ENCODE measurements at places on chromosomes 3 and 15.

DNA sequence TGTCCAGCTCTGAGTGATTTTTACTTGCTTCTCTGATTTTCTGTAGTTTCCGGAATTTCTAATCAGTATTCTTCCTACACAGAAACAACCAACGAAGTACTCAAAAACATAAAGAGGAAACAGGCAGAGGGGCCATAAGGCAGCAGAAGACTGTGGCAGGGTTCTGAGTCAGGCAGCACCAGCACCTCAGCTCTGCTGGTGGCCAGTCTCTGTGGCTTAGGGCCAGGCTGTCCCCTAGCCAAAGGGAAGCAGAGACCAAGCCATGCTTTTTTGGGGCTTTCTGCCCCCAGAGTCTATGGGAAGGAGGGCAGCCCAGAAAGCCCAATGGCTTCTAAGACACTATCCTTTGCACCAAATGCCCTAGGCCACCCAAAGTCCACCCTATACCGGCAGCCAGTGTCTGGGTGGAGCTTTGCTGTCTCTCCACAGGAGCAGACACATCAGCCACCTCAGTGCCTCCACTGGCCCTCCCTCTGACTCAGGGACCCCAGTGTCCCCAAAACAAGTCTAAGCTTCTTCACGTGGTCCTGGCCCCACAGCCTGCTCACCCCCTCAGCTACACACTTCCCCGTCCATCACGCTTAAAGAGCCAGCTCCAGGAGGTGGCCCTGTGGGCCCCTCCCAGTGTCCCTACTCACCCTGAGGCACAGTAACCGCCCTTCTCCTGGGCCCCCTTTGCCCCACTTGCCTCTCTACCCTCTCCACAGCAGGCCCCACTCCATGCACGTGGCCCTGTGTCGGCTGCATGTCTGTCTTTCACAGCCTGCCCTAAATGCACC is 46.2 kb downstream of the CCDC12 start:
- DNase-seq: no peak
- peaks cover 67% of the 10 kb centered on the region for H3K4me1 ChIP-seq
- peak overlapping the region; percentile 84 for H3K27ac ChIP-seq
- H3K4me3 ChIP-seq: peak overlapping the region; percentile 76

- H3K27me3 ChIP-seq: no peaks in the 10 kb centered on the region
- H3K4me1 ChIP-seq: peaks cover 22% of the 10 kb centered on the region
- peak overlapping the region; percentile 24 for H3K27ac ChIP-seq
- DNase-seq: no peak
- no peaks in the 10 kb centered on the region for H3K36me3 ChIP-seq
These were observed 36.5 kb downstream of the ATOSA start for GRCh38 chr15:52642386-52643361.

DNA sequence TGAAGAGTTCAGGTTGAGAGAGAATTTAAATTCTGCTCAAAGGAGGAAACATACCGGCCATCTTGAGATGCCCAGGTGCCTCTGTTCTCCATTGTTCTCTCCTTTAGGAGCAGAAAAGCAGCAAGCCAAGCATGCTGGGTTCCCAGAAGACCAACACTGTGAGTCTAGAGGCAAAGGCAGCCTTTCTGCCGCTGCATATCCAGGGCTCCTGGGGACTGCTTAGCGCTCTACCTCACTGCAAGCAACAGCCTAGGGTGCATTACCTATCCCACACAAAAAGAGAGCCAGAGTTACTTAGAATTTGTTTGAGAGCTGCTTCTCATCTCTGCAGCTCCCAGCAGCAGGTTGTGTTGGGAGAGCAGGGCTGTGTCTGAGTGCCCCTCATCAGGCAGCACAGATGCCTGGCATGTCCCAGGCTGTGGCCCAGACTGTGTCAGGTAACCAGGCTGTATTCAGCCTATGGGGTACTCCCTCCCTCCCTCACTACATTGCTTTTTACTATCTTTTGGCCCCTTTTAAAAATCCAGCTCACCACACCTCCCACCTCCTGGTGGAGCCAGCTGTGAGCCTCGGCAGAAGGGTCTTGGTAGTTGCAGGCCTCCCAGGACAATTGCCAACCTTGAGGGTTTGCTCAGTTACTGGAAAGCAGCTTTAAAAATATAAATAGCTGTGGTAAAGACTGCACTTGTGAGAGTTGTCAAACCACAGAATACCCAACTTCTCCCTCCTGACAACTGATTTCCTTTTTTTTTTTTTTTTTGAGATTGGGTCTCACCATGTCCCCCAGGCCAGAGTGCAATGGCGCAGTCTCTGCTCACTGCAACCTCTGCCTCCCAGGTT is 30.2 kb downstream of the BCL2L10 start:
- peaks cover 7% of the 10 kb centered on the region for H3K27me3 ChIP-seq
- no peak for DNase-seq
- H3K4me1 ChIP-seq: peaks cover 26% of the 10 kb centered on the region
- no peaks in the 10 kb centered on the region for H3K36me3 ChIP-seq
- H3K4me3 ChIP-seq: peak overlapping the region; percentile 46

DNA sequence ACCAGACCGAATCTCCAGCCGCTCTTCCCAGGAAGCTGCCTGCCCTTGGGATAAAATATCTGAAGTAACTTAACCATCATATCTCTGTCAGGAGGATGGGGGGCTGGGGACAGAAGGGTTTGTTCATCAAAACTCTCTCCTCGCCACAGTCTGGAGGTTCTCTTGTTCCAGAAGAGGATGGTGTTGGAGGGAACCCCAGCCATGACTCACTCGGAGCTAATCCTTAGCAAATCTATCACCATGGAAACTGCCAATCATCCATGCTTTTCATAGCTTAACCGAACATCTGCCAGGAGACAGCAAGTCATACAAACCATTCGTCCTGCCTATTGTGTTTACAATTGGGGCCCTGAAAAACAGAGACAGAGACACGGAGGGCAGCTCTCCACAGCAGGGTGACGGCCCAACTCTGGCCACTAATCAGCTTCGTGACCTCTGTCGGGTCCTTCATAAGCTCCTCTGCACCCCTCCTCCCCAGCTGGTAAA is 73.8 kb upstream of the HEG1 start:
- no peak overlapping the region for H3K27ac ChIP-seq
- H3K36me3 ChIP-seq: no peaks in the 10 kb centered on the region
- H3K27me3 ChIP-seq: no peaks in the 10 kb centered on the region
- peaks cover 39% of the 10 kb centered on the region for H3K4me1 ChIP-seq

DNA sequence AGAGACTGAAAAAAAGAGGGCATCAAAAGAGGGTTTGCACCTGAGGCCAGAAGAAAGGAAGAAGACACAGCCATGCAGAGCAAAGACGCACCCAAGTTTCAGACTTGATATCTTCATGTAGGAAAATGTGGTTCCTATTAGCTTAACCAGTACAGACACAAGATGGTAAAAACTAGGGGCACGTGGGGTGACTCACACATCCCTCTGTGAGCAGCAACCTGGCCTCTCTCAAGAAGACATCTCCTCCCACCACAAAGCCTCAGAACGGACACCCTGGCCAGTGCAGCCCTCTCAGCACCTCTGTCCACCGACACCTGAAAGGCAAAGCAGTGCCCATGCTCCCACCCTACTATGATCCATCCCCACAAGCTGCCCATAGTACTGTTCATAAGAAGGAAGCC is 33.3 kb downstream of the GLB1 start:
- no peaks in the 10 kb centered on the region for H3K27me3 ChIP-seq
- H3K4me3 ChIP-seq: peak overlapping the region; percentile 7
- H3K4me1 ChIP-seq: peaks cover 27% of the 10 kb centered on the region
- no peak overlapping the region for H3K27ac ChIP-seq
- no peak for DNase-seq

DNA sequence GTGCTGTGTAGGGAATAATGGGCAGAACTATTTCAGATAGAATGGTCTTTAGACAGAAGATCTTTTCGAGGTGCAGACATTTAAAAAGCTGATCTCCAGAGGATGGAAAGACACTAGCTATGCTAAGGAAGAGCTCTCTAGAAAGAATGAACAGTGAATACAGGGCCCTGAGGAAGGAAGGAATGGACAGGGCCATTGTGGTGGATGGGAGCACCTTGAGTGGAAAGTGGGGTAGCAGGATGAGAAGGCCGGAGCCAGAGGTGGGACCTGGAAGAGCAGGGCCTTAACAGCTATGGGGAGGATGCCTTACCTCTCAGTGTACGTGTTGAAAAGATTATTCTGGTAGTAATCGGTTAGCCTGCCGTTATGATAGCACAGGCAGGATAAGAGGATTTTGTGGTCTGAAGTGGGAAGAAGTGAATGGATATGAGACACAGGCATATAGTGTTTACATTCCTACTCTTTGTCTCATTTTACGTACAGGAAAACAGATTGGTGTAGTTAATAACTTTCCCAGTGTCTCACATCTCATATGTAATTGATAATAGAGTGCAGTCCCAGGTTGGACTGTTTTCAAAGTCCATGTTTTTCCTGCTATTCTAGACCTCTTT is 172.4 kb downstream of the KLHL25 start:
- H3K36me3 ChIP-seq: peaks cover 5% of the 10 kb centered on the region
- peaks cover 42% of the 10 kb centered on the region for H3K4me1 ChIP-seq
- no peak overlapping the region for H3K27ac ChIP-seq
- H3K27me3 ChIP-seq: no peaks in the 10 kb centered on the region
- DNase-seq: no peak

GRCh38 chr3:46931631-46932331 is 44.8 kb downstream of the CCDC12 start:
- H3K36me3 ChIP-seq: peaks cover 12% of the 10 kb centered on the region
- peak; percentile 77 for DNase-seq
- no peaks in the 10 kb centered on the region for H3K27me3 ChIP-seq
- H3K4me3 ChIP-seq: peak overlapping the region; percentile 76

DNA sequence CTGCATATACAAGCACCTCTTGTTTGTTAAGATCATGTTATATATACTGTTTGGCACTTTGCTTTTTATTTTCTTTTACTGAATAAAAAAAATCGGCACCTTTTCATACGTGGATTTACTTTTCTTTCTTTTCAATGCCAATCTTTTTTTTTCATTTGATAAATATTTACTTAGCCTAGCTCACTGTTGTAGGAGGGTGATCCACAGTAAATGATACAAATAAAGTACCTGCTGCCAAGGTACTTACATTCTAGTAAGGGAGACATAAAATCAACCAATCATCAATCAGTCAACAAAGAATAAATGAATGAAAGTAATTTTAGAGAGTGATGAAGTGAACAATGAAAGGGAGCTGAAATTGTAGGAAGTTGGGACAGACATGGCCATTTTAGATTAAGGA is 18.3 kb downstream of the GNB5 start:
- no peaks in the 10 kb centered on the region for H3K4me1 ChIP-seq
- H3K27ac ChIP-seq: no peak overlapping the region
- H3K36me3 ChIP-seq: no peaks in the 10 kb centered on the region
- no peaks in the 10 kb centered on the region for H3K27me3 ChIP-seq
- no peak overlapping the region for H3K4me3 ChIP-seq

DNA sequence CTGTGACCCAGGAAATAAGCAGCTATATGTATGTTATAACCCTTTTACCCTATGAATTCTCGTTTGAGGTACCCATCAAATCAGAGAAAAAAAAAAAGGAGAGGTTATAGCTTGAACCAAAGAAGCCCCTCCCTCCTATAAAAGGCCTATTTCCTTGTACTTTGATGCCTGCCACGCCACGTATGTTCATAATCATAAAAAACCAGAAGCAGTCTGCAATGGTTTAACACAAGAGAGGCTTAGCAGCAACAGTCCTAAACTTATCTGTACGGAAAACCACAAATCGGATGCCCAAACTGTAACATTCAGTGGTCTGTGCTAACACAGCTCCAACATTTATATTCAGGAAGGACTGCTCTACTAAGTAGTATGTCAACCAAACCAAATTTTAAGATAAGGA is 21.2 kb downstream of the CCR8 start:
- H3K27me3 ChIP-seq: no peaks in the 10 kb centered on the region
- peak overlapping the region; percentile 50 for H3K27ac ChIP-seq
- DNase-seq: no peak
- no peak overlapping the region for H3K4me3 ChIP-seq

DNA sequence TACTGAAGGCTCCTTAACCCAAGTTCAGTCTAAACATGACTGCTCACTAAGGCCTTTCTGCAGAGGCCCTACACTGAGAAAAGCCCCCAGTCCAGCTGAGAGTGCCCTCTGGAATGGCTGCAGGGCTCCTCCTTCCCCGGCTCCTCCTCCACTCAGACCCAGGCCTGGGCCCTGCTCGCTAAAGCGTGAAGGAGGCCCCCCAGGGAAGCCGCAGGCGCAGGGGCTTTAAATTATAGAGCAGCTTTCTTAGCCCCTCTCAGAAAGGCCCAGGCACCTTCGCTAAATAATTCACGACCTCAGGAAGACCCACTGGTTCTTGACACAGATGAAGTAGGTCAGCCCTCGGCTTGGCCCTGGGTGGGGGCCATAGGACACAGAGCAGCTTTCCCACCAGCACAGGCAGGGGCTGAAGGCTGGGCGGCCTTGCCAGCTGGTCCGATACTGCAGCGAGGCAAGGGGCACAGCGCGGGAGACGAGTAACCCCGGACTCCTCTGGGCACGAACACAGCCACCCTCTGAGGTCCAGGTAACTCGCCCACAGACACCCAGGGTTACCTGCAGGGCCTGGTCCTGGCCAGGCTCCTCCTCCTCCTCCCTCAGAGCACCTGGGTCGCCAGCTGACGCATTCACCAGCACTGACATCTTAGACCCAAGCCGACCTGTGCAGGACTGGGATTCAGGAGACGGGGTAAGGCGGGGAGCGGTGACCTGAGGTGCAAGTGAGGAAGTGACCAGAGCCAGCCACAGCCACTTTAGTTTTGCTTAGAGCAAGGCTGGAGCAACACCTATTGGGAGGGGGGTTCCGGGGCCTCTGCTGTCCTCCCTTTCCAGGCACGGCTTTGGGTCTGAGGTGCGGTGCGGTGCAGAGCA is 36.9 kb downstream of the RBPMS2 start:
- no peaks in the 10 kb centered on the region for H3K4me1 ChIP-seq
- DNase-seq: no peak
- no peak overlapping the region for H3K27ac ChIP-seq
- H3K4me3 ChIP-seq: no peak overlapping the region
- H3K27me3 ChIP-seq: no peaks in the 10 kb centered on the region

- H3K4me1 ChIP-seq: peaks cover 32% of the 10 kb centered on the region
- peak overlapping the region; percentile 61 for H3K4me3 ChIP-seq
- H3K27me3 ChIP-seq: no peaks in the 10 kb centered on the region
- H3K36me3 ChIP-seq: no peaks in the 10 kb centered on the region
- H3K27ac ChIP-seq: peak overlapping the region; percentile 6
These were observed 232.2 kb downstream of the UBE2E2 start for GRCh38 chr3:23435318-23435717.

GRCh38 chr3:122255757-122256439 is 69.2 kb upstream of the CSTA start:
- no peaks in the 10 kb centered on the region for H3K36me3 ChIP-seq
- H3K4me1 ChIP-seq: peaks cover 2% of the 10 kb centered on the region
- DNase-seq: no peak
- no peak overlapping the region for H3K27ac ChIP-seq
- no peak overlapping the region for H3K4me3 ChIP-seq
- peaks cover 8% of the 10 kb centered on the region for H3K27me3 ChIP-seq

Measured in natural killer cell treated with Interleukin-12 subunit alpha and Interleukin-12 subunit beta and Interleukin-15 and Interleukin-18, amount 100 ng/mL, for 72 hours (primary cell).